Activated CD4-positive, alpha-beta memory T cell treated with anti-CD3 and anti-CD28 coated beads, Interleukin-2, amount 10 ng/mL, durations not matched to agents 7 days and 5 days (primary cell): ENCODE measurements at places on chromosomes 12 and 14.

GRCh38 chr12:18951218-18951617, 178.3 kb upstream of the PLEKHA5 start:
- no peak for DNase-seq

GRCh38 chr14:68239988-68240771, 420.6 kb downstream of the RAD51B start:
- DNase-seq: no peak

DNA sequence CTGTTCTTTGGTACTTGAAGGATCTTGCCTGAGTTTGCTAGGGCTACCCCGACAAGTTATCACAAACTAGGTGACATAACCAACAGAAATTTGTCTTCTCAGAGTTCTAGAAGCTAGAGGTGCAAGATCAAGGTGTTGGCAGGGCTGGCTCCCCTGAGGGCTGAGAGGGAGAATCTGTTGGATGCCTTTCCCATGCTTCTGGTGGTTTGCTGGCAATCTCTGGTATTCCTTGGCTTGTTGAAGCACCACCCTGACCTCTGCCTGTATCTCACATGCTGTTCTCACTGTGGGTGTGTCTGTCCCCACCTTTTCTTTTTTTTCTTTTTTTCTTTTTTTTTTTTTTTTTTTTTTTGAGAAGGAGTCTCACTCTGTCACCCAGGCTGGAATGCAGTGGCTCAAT, 81.2 kb downstream of the VCPKMT start:
- DNase-seq: no peak

DNA sequence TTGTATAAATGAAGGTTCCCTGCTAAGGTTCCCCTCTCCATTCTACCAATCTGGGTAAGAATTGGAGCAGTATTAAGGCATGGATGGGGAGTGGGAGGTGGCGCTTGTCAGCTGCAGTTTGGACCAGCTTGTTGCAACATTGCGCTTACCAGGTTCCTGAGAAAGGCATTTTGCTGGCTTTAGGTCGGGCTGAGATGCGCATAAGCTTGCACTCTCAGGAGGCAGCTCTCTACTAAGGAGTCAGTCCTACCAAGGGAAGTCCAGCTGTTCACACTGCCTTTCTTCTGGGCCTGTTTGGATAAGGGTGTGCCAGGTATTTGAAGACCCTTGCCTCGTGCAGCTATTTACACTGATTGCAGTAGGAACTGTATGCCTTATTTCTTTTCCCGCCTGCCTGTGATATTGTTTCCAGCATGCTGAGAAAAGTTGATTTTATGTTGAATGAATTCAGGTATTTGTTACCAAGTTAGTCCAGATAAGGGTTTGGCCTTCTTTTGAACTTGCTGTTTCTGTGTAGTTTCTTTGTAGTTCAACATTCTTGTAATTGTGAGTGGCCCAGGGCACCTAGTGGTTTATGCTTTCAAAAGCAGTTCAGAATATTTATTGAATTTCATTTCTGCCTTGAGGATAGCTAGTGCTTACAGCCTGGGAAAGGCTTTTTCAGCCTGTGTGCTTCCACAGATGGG, 2.6 kb downstream of the MLEC start:
- no peak for DNase-seq

- no peak for DNase-seq
These were observed 76.3 kb downstream of the ESR2 start for GRCh38 chr14:64217834-64218233.

- DNase-seq: no peak
These were observed 24.4 kb downstream of the CD9 start for GRCh38 chr12:6224550-6224949.

DNA sequence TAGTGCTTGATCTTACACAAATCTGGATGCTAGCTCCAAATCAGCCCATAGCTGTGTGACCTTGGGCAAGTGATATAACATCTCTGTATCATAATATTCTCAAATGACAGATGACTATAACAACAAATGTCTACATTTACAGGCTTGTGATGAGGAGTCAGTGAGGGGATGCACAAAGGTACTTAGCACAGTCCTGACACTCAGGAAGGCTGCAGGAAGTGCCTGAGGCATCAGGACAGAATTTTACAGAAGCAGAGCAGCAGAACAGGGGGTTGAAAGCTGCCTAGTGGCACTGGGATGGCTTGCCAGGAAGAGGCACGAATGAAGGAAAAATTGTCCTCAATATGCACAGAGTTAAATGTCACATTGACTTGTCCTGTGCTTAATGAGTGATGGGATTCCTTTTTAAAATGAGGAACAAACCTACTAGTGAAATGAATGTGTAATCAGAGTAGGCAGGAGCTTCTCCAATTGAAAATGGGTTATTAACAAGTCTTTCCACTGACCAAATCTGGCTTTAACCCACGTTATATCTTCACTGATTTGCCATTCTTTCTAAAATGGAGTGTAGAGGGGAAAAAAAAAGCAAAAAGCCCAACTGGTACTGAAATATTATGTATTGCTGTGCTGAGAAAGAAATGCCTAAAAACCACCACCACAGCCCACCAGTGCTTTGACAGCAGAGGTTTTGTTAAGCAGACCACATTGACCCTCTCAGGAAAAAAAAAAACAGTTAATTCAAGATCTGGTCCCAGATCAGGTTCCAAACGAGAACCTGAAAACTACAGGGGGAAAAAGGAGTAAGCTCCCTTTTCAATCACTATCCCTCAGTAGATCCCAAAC, 11.6 kb downstream of the BTG1 start:
- no peak for DNase-seq

DNA sequence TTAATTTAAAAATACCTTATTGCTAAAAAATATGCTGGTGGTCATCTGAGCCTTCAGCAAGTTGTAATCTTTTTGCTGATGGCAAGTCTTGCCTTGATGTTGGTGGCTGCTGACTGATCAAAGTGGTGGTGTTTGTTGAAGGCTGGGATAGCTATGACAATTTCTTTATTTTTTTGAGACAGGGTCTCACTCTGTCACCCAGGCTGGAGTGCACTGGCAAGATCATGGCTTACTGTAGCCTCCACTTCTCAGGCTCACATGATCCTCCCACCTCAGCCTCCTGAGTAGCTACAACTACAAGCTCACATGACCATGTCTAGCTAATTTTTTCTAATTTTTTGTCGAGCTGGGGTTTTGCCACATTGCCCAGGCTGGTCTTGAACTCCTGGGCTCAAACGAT, 24.8 kb downstream of the PRORP start:
- no peak for DNase-seq

- no peak for DNase-seq
These were observed 35.7 kb upstream of the ACTN1 start for GRCh38 chr14:69014829-69015259.

GRCh38 chr12:130754234-130754901, 38.3 kb upstream of the RIMBP2 start:
- DNase-seq: no peak

- no peak for DNase-seq
These were observed 13.2 kb upstream of the TDG start for GRCh38 chr12:103952497-103952896.

DNA sequence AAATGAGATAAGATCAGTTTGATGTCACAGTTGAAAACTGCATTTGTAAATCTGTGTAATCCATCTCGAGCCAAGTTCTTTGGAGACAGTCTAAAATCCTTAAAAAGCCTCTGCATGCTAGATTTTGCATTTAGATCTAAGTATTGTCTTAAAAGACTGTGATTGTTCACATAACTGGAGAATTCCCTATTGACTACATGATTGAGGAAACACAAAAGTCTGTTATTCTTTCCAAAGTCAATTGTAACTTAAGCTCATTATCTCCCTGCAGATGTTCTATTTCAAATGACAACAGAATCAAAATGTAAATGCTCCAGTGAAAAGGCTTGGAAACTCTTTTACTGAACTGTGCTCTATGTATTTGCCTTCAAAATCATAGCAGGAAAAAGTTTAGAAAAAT, 77.8 kb downstream of the MYF5 start:
- DNase-seq: no peak
